ENCODE measurements at places on chromosomes 16 and 17.

DNA sequence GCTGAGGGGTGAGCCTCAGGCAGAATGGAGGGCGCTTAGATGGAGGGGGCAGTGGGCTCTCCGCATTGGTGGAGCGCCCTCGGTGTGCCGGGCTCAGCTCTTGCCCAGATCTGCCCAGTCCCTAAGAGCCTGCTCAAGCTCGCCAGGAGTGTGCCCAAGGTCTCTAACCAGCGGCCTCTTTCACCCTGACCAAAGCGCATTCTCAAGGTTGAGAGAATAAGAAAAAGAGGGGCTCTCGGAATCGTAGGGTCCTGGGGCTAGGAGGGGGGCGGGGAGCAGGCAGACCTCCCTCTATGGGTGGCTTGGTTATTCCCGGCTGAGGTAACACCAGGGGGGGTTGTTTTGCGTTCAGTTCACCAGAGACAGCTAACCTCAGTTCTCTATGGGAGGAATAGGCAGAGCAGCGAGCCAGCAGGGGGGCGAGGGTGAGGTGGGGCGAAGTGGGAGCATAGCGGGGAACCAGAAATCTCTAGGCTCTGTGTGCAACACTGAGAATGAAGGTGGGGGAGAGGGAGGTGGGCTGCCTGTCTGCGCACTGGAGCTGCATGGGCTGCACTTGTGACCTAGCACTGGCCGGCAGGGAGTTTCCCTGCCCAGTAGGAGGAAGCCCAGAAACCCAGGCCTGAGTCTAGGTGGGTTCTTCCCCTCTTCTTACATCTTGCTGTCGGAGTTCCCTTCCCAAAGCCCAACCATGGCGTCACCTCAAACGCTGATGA is 3.0 kb downstream of the TMEM132E start:
- DNase-seq: no peak

- no peak for DNase-seq
Observed at GRCh38 chr17:81285179-81285878, 9.8 kb downstream of the SLC38A10 start.

GRCh38 chr16:26447570-26447969 is 619.2 kb upstream of the C16orf82 start:
- no peak for DNase-seq

DNA sequence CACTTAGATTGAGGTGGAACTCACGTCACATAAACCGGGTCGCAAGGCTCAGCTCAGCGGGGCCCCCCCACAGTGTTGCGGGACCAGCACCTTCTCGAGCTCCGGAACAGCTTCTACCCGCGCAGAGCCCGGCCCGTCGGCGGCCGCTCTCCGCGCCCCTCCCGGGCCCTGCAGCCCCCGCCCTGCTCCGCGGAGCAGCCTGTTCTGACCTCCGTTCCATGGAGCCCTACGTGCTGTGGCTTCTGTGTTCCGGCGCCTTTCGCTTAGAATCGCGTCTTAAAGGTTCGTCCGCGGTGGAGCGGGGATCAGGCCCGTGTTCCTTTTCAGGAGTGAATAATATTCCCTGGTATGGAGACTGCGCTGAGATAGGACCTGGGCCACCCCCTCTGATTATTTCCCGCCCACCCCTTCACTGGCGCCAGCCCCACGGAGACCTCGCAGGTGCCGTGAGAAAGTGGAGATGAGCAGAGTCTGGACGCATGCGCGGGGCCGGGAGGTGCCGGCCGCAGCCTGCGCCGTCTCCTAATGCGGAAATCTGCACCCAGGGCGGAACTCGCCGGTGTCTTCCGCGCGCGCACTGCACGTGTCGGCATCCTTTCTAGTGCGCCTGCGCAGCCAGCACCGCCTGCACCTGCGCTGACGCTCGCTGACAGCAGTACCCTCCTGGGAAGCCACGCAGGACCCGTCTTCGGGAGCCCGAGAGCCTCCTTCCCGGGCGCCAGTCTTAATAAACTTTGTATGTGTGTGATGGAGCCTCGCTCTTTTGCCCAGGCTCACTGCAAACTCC is 30.9 kb downstream of the ZNF778 start:
- DNase-seq: no peak

- no peak for DNase-seq
Observed at GRCh38 chr17:55171634-55172328, 93.0 kb upstream of the HLF start.

DNA sequence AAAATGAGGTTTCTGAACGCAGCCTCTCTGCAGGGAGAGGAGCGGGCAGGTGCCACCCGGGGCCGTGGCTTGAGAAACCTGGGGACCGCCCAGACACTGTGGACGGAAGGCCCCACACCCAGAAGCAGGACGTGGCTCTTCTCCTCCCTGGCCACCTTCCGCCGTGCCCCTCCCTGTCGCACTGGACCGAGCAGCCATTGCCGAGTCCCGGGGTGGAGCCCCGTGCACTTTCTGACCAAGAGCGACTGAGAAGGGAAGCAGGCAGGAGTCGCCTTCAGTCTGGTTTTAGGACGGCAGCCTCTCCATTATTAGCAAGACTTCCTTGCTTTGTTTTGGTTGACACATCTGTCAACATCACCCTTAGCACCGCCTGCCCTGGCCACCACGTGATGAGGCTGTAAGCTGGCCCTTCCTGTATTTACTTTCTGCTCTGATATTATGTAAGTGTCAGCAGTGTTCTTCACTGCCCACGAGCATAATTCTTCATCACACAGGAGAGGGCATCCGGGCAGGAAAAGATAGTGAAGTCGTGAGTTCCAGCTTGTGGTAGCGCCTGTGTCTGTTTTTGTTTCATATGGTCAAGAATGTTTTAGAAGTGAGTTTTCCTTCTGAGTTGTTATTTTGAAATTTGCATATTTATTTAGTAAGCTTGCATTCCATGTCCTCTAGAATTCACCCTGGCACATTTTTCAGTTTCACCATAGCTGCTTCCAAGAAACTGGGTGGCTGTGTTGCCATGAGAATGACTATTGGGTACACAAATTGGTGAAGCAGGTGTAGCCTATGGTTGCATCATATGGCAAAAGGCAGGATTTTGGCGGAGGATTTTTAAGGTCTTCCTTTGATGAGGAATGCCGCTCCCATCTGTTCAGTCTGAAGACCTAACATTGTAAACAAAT is 1.0 kb downstream of the HERPUD1 start:
- DNase-seq: no peak

- no peak for DNase-seq
Observed at GRCh38 chr16:83701494-83701893, 106.3 kb upstream of the HSBP1 start.

Data from SK-N-MC (cell line).